ENCODE measurements at places on chromosomes 7 and 10.

GRCh38 chr10:29326886-29327745, 38.2 kb downstream of the LYZL1 start:
- no peak for DNase-seq

DNA sequence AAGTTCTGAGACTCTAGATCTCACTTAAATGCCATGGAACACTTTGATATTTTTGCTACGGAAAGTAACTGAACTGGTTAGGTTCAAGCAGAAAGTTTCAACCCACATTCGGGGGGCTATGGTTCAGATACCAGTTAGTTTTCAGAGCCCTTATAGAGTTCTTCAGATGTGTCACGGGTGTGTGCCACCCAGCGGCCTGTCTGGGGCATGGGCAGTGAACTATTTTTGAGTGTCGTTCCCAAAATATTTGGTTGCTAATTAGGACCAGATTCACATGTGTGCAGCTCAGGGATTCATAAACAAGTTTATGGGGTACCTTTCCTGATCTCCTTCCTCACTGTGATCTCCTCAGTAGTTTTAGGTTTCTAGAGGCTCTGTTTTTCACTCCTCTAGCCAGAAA, 271.9 kb downstream of the C7orf25 start:
- no peak for DNase-seq

- DNase-seq = no peak
Measured at GRCh38 chr10:129637010-129637409, 170.0 kb downstream of the MGMT start.

GRCh38 chr7:147978651-147979050, 611.9 kb upstream of the C7orf33 start:
- no peak for DNase-seq

GRCh38 chr7:42186151-42186550, 50.9 kb downstream of the GLI3 start:
- DNase-seq = no peak

- DNase-seq = no peak
Measured at GRCh38 chr7:43834463-43835251, 34.7 kb downstream of the MRPS24 start.

DNA sequence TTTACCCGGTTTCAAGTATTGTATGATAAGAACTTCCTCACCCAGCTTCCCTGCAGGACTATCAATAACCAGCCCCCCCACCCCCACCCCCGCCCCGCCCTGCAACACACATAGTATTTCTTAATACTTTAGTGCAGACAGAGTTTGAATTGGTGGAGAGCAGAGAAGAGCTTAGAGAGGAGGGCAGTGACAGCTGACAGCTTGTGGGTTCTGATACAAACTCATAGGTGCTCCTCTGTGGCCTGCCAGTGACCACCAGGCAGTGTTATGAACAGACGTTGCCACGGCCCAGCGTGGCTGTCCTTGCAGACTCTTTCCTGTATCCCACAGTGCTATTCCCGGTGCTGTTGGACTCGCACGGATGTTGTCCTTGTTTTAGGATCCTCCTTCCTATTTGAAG, 186.9 kb upstream of the ADO start:
- DNase-seq = no peak

DNA sequence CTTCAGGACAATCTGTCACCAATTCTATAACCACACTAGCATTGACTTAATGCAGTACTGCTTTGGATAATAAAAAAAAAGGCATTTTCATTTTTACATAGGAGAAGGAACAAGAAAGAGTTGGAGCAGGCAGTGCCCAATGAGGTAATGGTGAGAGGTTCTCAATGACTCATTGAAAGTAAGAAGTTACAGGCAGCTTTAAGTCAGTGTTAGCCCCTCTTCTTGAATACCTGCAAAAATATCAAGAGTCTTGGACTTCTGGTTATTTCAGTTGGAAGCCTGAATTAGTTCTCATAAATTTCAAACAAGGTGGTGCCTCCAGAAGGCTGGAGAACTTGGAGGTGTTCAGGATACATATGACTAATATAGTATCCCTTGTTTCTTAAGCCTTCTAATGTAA, 422.5 kb downstream of the HTR7 start:
- DNase-seq = no peak

GRCh38 chr10:21293518-21294356, 231.7 kb downstream of the SKIDA1 start:
- DNase-seq = no peak

DNA sequence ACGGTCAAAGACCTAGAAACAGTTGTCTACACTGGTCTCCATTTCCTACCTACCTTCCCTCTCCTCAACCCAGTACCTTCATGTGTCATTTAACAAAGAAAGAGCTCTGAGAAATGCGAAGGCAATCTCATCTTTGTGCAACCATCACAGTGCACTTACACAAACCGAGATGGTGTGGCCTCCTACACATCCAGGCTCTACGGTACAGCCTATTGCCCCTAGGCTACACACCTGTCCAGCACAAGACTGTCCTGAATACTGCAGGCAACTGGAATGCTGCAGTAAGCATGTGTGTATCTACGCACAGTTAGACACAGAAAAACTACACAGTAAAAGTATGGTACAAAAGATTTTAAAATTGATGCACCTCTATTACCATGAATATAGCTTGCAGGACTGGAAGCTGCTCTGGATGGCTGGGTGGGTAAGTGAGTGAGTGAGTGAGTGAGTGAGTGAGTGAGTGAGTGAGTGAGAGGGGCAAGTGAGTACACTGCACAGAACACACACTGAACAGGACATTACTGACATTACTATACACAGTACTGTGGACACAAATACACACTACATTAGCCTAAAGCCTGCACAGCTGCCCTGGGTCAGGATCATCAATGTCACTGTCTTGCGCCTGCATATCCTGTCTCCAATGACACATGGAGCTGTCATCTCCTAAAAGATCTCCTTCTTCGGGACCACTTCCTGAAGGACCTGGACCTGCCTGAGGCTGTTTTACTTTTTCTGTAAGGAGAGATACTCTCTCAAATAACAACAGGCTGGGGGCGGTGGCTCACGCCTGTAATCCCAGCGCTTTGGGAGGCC, 18.5 kb downstream of the ITGB1 start:
- DNase-seq = no peak

- no peak for DNase-seq
Measured at GRCh38 chr7:95980167-95980566, 207.8 kb downstream of the DYNC1I1 start.

- DNase-seq = no peak
Measured at GRCh38 chr10:29608062-29608461, 26.7 kb downstream of the SVIL start.

- DNase-seq = no peak
Measured at GRCh38 chr10:48574322-48574796, 30.5 kb downstream of the ARHGAP22 start.

DNA sequence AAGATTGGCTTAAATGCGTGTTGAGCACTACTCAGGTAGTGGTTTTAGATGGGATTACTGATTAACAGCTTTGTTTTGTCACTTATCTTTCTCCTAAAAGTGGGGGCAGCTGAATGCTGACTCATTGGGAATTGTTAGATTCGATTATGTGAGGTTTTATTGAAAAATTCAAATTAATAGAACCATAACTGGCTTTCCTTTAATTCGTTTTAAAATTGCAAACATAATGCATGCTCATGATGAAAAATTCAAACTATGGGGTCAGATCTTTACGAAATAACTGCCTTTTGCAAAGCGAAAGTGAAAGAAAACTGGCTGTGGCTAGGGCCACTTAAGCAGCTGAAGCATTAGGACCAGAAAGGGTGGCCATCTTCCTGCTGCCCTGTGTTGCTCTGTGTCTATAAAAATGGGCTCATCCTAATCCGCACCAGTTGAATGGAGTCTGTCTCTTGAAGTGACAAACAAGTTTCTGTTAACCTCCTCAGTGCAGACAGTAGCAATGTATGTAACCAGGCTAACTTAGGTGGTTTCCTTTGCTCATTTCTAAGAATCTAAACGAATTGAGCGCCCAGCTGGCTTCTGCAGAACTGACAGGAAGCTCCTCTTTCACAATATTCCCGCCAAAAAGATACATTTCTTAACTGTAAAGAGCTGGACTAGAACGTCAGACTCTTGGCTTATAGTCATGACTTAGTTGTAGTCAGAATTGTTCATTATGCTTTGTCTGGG, 27.8 kb downstream of the DENND10 start:
- DNase-seq = no peak

DNA sequence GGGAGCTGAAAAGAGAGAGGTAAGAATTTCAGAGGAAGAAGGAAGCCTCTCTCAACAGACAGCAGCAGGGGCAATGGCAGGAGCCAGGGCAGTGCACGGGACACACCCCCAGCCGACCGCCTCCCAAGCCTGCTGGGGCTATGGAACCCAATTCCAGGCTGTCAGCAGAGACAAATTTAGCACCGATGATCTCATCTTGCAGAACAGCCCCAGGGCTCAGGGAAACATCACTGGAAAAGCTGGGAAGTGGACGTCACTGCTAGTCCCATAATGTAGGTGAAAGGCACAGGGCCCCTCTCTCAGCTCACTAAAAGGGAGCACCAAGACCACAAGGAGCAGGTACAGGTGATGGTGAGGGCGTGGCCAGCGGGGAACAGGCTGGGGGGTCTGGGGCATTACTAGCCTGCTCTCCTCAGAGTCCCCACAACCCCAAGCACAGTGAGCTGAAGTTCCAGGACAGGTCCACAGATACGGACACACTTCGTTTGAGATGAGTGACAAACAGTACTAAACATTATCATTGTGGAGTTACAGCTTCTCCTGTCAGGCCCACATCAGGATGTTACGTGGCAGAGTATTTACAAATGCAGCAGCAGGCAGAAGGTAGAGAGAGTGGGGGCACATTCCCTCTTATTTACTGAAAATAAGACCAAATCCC, 103.7 kb downstream of the PLXNA4 start:
- no peak for DNase-seq

GRCh38 chr10:129538236-129538635, 71.2 kb downstream of the MGMT start:
- no peak for DNase-seq

- DNase-seq = no peak
Measured at GRCh38 chr10:90817128-90817889, 40.5 kb downstream of the HTR7 start.

GRCh38 chr7:42338231-42338915, 101.4 kb upstream of the GLI3 start:
- DNase-seq = no peak

DNA sequence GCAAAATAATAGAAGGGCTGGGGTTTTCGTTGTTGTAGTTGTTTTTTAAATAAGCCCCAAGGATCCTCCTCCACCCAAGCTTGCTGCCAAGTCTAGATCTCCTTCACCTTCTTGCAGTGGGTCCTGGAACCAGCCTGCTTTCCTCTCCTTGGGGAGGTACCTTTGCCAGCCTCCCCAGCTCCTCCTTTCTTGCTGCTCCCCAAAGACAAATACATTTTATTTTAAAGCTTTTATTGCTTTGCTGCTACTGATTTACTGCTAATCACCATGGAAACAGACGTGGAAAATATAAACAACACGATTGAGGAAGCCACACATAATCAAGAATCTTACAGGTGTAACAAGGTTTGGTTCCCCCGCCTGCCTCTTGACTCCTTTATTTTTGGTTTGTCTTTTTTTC, 17.4 kb upstream of the SLF2 start:
- DNase-seq = no peak

GRCh38 chr10:117781216-117781831, 238.8 kb downstream of the EMX2 start:
- DNase-seq = no peak

- DNase-seq = no peak
Measured at GRCh38 chr10:116891208-116891607, 41.9 kb downstream of the ENO4 start.

- no peak for DNase-seq
Measured at GRCh38 chr10:31774299-31774900, 154.2 kb downstream of the ARHGAP12 start.

DNA sequence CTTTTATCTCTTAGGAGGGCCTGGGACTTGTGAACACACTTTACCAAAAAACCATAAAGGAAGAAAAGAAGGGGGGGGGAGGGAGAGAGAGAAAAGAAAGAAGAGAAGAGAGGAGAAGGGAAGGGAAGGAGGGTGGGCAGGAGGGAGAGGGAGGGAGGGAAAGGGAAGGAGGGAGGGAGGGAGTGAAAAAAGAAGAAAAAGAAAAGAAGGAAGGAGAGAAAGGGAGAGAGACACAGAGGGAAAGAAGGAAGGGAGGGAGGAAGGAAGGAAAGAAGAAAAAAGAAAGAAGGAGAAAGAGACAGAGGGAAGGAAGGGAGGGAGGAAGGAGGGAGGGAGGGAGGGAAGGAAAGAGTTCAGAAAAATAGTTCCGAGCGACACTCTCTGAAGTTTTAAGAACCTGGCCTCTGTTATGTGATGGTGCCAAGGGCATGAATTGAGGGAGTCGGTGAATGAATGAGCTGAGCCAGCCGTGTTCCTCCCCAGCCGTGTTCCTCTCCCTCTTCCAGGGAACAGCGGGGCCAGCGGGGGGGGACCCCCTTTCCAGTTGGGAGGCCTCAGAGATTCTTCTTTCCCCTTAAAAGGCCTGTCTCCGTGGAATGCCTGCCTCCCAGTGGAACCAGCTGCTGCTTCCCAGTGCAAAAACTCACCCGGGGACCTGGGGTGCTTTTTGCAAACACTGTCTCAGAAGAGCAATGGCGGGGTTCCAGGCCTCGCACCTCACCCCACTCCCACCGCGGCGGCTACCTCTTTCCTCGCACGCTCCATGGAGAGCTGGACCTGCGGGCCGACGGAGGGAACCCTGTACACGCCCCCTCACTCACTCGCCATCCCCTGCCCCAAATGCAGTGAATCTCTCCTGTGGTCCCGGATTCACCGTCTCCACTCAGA, 84.1 kb downstream of the FOXL3 start:
- no peak for DNase-seq

- no peak for DNase-seq
Measured at GRCh38 chr10:12644380-12645144, 295.2 kb downstream of the CAMK1D start.

DNA sequence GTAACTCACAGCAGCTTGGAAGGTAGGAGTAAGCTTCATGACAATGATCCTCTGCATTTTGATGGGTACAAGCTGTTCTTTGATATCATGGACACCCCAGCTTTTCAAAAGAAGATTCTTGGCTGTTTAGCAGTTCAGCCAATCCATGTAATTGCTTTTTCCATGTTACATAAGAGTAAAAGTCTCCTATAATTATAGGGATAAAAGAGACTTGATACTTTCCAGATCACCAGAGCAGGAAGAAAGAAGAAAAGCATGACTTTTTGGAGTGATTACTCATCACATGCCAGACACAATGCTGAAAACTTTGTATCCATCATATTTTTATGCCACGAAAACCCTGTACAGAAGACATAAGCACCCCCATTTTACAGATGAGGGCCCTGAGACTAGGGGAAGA, 1049.7 kb downstream of the NRG3 start:
- DNase-seq = no peak

DNA sequence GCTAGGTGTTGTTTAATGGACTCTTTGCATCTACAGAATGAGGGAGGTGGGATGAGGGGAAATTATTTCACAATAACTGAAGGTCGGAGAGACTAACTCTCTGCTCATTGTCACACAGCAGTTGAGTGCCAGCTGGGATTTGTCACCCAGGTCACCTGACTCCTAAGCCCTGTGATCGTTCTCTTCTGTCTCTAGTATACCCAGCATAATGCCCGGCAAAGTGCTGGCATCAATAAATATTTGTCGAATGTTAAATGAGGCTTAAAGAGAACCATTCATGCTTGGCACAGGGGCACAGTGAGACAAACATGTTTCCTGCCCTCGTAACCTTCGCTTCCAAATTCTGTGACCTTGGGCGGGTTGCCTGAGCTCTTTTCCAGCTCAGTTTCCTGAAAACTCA, 70.8 kb downstream of the TCF7L2 start:
- no peak for DNase-seq

- DNase-seq = no peak
Measured at GRCh38 chr7:69047151-69047754, 551.0 kb upstream of the AUTS2 start.

- no peak for DNase-seq
Measured at GRCh38 chr10:32070645-32071044, 14.4 kb upstream of the KIF5B start.
